ENCODE measurements at places on chromosomes 16 and 17.

DNA sequence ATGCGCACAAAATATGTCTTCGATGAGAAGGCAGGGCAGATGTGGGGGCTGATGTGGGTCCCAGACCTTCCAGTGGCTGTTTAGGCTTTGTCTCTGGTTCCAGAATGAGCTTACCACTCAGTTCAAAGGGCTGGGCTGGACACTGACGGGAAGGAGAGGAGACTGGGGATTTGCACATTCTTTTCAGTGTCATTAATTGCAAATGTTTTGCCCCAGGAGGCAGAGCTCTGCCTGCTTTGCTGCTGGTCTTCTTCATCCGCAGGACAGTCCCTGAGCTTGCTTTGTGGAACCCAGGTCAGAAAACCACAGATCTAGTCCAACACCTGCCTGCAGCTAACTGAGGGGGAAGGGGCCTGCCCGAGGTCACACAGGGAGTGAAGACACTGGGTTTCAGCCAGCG lies 20.9 kb downstream of the KCNG4 start:
- DNase-seq, result no peak

DNA sequence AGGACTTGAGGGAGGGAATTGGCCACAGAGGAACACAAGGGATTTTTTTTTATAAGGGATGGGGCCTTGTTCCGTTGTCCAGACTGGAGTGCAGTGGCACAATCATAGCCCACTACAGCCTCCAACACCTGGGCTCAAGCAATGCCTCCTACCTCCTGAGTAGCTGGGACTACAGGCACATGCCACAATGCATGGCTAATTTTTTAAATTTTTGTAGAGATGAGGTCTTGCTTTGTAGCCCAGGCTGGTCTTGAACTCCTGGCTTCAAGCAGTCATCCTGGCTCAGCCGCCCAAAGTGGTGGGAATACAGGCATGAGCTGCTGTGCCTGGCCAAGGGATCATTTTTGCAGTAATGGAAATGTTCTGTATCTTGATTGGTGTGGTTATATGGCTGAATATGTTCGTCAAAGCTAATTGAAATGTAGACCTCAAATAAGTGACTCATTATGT lies 56.9 kb downstream of the VMP1 start:
- DNase-seq, result no peak

DNA sequence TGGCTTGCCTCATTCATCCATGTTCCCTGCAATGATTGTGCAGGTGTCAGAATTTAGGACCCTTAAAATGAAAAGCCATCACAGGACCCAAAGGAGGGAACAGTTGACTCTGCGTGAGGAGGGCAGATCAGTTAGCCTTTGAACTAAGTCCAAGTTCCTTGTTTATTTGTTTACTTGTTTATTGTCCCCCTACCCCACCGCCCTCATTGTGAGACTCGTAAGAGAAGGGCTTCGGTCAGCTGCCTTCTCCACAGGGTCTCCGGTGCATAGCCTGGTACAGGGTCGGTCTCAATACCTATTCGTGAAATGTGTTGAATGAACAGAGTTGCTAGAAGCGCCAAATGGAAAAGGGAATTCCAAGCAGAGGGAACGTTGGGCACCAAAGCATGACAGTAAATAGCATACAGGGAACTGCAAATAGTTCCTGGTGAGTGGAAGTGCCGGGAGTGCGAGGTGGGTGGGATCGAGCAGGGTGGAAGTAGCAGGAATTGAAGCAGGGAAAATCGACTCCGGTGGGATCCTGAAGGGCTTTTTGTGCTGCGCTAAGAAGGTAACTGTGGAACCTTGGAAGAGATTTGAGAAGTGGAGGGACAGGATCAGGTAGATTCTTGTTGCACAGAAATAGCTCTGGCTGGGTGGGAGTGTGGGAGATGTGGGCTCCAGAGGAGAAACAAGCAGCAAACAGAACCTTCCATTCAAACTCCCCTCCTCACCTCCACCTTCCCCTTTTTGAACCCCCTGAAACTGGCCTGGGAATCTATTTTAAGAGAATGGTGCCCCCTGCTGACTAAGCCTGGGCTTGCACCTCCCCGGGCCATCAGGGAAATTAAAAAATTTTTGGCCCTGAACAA lies 12.7 kb downstream of the SLC35B1 start:
- DNase-seq, result no peak

DNA sequence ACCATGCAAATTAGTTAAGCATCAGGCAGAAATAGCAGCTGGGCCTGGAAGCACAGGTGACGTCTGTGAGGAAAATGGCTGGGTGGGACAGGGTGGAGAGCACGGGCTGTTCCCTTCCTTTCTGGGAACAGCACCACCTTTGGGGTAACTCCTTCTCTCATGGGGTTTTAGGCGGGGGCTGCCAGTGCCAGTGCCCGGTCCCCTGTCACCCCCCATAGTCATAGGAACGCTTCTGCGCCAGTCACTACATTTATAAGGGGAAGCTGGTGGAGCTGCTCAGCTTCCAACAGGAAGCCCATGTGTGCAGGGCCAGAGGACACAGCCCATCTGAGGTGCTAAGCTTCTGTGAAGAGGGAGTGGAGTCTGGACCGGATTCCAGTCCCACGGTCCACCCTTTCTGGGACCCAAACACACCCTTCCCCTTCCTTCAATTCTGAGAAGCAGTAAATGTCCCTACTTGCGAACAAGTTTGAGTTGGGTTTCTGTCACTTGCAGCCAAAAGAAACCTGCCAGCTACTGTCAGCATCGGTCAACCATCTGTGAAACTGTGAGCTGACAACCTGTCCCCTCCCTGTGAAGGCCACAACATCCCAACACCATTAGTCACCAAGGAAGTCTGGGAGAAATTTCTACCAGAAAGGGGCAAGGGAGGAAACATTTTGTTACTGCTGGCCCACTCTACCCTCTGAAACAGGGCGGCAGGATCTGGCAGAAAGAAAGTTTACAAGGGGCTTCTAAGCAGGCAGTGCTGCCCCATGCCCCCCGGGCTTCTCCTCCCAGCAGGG lies 86.0 kb upstream of the AMZ2 start:
- DNase-seq, result no peak

- DNase-seq, result peak; percentile 65
Measured at GRCh38 chr16:55040366-55041086, 109.9 kb downstream of the IRX5 start.

Measured in coronary artery (tissue), 2 donors.